ENCODE measurements at places on chromosomes 5 and 9.

GRCh38 chr5:18067615-18068014 lies 433.4 kb downstream of the TAF11L14 start:
- DNase-seq = no peak

- DNase-seq = no peak
These were observed 73.6 kb downstream of the TLR4 start for GRCh38 chr9:117777823-117778222.

DNA sequence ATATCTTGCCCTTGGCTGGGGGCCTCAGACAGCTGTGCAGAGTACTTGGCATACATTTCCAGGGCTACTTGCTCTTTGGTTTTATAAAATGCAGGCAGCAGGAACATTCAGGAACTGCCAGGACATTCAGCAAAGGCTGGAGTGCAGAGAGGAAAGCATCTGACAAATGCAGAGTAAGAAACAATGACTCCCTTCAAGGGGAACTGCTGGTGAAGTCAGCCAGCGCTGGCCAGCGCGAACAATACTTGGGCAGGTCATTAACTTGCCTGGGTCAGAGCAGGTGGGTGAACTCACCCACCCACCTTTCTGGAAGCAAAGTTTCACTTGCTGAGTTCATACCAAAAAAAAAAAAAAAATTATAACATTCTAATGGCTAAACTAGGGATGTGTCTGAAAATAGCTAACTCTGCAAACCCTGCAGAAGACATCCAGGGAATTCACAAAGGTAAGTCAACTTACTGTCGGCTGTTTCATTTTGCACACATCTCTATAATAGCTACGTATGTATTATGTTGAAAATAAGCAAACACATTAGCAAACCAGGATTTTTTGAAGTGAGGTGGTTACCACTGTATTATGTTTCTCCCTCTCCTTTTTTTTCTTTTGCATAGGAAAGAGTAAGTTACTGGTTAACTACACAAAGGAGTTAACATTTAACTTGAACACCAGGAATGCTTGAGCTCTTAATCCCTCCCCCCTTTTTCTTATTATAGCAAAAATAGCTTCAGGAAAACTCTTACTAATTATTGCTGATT lies 152.2 kb downstream of the GLIS3 start:
- no peak for DNase-seq

DNA sequence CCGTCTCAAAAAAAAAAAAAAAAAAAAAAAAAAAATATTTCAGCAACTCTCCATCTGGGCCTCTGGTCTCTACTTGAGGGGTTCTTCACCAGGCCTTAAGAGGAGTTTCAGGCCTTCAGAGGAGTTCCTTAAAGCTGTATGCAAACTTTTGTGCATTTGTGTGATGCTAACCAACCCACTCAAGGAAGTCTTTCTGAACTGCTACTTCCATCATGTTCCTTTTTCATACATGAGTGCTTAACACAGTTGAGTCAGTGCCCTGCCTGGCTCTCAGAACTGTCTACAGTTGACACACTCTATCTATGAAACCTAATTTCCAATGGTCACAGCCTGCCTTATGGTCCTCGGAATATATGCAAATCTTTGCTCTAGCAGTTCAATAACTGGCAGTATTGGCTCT lies 146.5 kb downstream of the MEF2C start:
- DNase-seq = no peak

- DNase-seq = no peak
These were observed 138.0 kb downstream of the GDNF start for GRCh38 chr5:37701868-37702267.

- DNase-seq = no peak
These were observed 468.0 kb upstream of the GRIN3A start for GRCh38 chr9:102206432-102206831.

DNA sequence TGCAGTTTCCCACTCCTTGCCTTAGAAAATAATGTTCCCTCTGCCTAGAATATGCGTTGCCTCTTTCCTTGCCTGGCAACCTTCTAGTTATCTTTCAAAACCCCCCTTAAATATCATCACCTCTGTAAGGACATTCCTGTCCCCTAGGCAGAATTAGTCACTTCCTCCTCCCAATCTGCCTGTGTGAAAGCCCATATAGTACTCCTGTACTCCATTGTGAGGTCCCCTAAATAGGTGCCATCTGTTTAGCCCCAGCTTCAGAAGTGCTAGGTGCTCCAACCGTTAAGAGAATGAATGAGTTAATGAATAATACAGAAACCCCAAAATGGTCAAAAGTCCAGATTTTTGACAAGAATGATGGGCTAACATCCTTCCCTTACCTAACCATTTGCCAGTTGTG lies 181.4 kb downstream of the GDNF start:
- DNase-seq = no peak

DNA sequence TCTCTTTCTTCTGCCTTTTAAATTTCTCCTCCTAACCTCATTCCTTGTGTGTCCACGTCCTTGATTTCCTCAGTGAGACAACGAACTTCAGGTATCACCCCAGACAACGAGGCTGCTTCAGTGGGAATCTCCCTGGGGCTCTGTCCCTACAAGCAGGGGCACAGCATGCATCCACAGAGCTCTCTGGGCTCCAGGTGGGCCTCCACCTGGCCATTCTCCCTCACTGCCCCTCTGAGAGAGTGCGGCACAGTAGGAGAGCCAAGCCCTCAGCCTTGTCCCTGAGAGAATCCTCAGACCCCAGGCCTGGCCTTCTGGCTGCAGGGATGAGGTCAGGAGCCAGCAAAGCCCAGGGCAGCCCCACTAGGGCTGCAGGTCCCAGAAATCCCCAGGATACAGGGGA lies 105.3 kb downstream of the LHFPL2 start:
- no peak for DNase-seq
